ENCODE measurements at places on chromosomes 3 and 15.
A peak's percentile ranks its signal among the peaks of the same experiment; 100 is the strongest.

DNA sequence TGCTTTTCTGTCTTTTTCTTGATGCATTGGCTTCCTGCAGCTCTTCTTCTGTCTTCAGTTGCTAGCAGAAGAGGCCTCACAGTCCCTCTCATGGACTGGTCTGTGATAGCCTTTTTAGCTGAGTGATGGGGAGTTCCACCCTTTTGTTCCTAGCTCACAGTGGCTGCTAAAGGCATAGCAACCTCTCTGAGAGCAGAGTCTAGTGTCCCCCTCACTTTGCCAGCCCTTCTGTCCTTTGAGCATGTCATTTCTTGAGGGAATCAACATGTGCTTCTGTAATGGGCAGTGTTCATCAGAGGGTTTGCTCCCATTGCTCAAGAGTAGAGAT, 44.4 kb downstream of the GAP43 start:
- DNase-seq = no peak

- DNase-seq = no peak
Observed at GRCh38 chr3:124126436-124127023, 134.6 kb upstream of the ROPN1 start.

DNA sequence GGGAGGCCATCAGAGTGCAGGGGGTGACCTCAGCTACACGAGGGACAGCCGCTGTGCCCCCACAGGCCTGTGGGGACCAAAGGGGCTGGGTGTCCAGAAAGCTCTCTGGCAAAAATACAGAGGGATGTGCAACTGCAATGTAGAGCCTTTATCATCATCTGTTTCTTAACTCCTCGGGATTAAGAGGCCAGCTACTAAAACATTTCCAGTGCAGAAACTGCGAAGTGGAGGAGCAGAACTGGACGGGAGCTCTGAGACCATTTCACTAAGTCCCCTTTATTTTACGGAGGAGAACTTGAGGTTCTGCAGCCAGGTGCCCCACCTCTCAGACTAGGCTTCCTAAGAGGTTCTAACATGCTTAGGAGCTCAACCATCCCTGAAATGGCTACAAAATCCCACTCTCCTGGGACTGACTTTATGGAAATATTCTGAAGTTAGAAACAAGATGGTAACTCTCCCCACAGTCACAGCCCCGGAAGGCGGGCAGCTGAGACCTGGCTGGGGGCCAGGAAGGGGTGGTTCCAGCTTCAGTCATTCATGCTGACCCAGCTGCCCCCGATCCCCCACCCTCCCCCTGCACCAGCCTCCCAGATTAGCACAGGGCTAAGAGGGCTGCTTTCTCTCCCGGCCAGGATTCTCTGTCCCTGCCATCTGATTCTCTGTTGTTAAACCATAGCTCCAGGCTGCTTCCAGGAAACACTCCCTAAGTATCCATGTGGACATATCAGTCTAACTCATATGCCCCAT, 40.3 kb downstream of the UMPS start:
- DNase-seq = no peak

DNA sequence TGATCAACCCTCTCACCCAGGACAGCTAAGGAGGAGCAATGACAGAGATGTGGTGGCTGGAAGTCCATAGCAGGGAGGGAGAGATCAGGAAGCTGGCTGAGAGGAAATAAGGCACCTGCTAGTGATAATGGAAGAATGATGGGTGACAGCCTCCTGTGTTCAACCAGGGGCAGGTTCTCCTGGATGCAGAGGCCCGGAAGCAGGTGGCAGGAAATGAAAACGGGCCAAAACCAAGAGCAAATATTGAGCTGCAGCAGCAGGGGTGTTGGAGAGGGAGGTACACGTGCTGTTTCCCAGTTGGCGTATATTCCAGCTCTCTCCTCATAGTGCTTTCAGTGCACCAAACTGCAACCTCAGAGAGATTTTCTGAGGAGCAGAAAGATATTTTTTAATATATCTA, 213.4 kb upstream of the TBL1XR1 start:
- peak; percentile 92 for DNase-seq

- no peak for DNase-seq
Observed at GRCh38 chr3:86958534-86958933, 32.4 kb downstream of the VGLL3 start.

DNA sequence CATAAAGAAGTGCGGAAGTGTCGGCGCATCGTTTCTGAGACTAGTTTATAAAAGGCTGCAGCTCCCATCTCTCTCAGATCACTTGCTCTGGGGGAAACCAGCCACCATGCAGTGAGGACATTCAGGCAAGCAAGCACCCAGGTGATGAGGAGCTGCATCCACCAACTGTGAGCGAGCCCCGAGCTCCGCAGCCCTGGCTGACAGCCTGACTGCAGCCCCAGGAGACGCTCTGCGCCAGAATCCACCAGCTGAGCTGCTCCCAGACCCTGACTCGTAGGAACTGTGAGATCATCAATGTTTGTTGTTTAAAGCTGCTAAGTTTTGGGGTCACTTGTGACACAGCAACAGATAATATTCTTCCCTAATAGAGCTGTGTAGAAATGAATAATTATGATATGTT, 5.0 kb upstream of the TM2D3 start:
- no peak for DNase-seq

GRCh38 chr3:138351916-138352550, 3.7 kb downstream of the MRAS start:
- no peak for DNase-seq

DNA sequence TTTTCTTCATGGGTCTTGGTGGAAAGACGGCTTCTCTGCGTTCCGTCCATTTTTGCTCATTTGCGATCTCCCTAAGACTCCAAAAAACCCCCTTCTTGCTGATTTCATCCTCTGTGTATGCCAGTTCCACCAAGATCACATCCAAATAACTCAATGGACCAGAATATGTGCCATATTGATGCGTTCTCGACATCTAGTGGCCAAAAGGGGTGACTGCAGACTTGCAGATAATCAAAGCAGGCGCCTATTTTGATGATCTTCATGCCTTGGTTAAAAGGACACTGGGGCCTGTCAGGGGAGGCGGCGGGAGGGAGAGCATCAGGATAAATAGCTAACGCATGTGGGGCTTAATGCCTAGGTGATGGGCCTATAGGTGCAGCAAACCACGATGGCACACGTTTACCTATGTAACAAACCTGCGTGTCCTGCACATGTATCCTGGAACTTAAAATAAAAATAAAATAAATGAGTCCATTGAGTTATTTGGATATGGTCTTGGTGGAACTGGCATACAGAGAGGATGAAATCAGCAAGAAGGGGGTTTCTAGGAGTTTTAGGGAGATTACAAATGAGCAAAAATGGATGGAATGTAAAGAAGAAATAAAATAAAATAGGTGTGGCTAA, 104.2 kb upstream of the RAD18 start:
- peak; percentile 70 for DNase-seq

GRCh38 chr15:32671339-32672325, 30.1 kb downstream of the SCG5 start:
- peak; percentile 45 for DNase-seq

GRCh38 chr3:37924453-37924852, 62.8 kb downstream of the CTDSPL start:
- DNase-seq = no peak

- no peak for DNase-seq
Observed at GRCh38 chr3:18345015-18345367, 80.1 kb downstream of the SATB1 start.

- no peak for DNase-seq
Observed at GRCh38 chr15:38058596-38059075, 124.2 kb downstream of the TMCO5A start.

- no peak for DNase-seq
Observed at GRCh38 chr15:80985981-80986380, 3.6 kb downstream of the MESD start.

DNA sequence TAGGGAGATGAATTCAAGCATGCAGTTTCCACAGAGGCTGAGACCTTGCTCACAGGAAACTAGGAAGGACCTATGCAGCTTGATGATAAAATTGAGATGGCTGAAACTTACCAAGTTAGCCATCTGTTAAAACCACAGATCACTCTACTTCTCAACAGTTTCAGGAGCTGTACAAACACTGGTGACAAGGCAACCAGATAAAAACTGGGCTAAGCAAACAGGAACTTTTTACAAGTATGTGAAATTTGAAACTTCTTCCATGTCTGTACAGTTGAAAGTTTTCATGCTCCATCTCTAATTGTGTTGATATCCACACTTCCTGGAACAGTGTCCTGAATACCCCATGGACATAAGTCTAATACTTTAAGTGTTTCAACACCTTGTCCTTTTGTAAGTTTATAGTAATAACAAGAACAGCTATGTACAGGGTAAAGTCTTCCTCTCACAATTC, 78.2 kb downstream of the FAIM start:
- no peak for DNase-seq

- peak; percentile 13 for DNase-seq
Observed at GRCh38 chr3:158659454-158660237, 12.8 kb downstream of the LXN start.

DNA sequence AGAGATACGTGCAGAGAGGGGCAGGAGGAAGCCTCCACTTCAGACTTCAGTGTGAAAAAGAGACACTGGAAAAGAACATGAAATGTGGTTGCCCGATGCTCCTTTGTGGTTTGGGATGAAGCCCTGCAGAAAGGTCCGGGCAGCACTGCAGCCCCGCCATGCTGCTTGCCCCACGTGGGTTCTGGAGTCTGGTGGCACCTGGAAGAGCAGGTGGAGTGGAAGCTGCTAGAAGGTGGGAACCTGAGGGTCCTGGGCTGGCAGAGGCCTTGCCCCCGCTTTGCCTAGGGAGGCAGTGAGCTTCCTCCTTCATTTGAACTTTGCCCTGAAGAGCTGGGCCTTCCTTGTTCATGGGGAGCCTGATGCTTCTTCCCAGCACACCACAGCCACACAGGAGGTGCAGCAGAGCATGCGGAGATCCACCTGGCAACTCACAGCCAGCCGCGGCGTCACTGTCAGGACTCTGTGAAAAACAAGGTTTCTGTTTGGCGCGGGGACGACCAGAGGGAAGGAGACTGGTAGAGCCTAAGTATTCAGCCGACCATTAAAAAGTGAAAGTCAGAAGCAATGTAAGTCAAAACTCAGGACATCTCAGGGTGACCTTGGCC, 59.0 kb downstream of the APBA2 start:
- no peak for DNase-seq

DNA sequence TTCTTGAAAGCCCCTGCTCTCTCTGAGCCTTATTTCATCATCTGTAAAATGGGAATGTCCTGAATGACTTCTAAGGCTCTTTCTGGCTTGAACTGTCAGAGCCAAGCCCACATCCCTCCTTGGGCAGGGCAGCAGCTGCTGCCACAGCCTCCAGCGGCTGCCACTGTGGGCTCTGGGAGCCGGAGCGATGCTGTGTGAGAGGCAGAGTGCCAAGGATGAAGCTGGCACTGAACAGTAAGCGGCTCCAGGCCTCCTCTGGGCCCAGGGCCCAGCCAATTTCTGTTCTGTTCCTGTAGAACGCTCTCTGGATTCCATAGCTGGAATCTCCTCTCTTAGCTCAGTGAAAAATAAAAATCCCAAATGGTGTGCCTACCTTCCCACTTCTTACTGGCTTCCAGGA, 4.4 kb downstream of the CPLX3 start:
- peak; percentile 16 for DNase-seq

GRCh38 chr3:355622-356021, 159.1 kb downstream of the CHL1 start:
- DNase-seq = no peak

GRCh38 chr3:18806633-18807032, 341.7 kb upstream of the KCNH8 start:
- no peak for DNase-seq

GRCh38 chr3:144129536-144130214, 158.1 kb downstream of the DIPK2A start:
- DNase-seq = no peak
